ENCODE measurements at places on chromosomes 5 and 9.

- no peak for DNase-seq
These were observed 9.3 kb upstream of the PTPN3 start for GRCh38 chr9:109507421-109507838.

- no peak for DNase-seq
These were observed 214.2 kb upstream of the OTULINL start for GRCh38 chr5:14367364-14367763.

- DNase-seq: no peak
These were observed 1505.2 kb upstream of the CDH9 start for GRCh38 chr5:28543473-28544098.

- no peak for DNase-seq
These were observed 39.9 kb downstream of the RHOBTB3 start for GRCh38 chr5:95770830-95771708.

DNA sequence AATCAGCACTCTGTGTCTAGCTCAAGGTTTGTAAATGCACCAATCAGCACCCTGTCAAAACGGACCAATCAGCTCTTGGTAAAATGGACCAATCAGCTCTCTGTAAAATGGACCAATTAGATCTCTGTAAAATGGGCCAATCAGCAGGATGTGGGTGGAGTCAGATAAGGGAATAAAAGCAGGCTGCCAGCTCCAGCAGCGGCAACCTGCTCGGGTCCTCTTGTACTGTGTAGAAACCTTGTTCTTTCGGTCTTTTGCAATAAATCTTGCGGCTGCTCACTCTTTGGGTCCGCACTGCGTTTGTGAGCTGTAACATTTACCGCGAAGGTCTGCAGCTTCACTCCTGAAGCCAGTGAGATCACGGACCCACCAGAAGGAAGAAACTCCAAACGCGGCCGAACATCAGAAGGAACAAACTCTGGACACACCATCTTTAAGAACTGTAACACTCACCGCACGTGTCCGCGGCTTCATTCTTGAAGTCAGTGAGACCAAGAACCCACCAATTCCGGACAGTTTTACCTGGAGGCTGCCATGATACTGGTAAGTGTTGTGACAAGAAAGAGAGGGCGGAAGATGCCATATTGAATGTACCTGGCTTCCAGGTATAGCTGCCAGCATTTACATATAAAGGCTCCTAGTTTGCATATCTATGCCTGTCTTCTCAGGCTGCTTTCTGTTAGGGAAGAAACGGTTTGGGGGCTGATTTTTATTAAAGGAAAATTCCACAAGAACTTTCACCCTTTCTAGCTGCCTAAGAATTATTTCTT, 758.5 kb upstream of the CTNND2 start:
- no peak for DNase-seq

DNA sequence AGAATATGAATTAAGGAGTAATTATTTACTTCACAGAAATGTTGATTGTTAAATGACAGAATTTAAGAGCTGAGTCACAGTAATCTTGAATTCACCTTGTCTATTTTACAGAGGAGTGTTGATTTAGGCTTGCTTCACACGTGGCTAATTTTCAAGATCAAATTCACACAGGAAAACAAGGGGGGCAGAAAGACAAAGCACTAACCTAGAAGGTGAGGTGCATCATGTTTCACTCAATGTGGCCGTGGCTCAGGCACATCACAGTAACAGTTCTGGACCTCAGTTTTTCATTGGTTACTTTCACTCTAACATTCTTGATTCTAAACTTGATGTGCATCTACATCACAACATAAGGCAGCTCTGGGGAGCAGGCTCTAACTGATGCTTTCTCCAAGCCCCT, 69.6 kb upstream of the GNAQ start:
- no peak for DNase-seq

GRCh38 chr9:75083188-75083970, 4.6 kb downstream of the NMRK1 start:
- no peak for DNase-seq

DNA sequence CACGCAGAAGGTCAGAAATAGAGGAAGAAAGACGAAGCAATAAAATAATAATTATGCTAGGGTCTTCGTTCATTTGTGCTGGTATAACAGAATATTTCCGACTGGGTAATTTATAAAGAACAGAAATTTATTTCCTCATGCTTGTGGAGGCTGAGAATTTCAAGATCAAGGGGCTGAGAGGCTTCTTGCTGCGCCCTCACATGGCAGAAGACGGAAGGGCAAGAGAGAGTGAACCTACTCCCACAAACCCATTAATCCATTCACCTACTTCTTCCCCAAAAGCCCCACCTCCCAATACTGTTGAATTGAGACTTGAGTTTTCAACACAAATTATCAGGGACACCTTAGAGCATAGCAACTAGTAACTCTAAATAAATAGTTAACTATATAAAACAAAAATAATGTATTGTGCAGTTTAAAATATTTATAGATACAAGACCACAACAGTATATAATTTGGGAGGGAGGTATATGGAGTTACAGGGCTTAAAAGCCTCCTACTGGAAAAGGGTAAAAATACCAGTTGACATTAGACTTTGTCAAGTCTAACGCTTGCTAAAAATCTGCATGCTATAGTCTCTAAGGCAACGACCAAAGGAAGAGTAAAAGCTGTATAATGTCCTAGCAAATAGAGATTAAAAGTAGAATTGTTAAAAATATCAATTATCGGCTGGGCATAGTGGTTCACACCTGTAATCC, 40.3 kb upstream of the NAA35 start:
- peak; percentile 4 for DNase-seq

DNA sequence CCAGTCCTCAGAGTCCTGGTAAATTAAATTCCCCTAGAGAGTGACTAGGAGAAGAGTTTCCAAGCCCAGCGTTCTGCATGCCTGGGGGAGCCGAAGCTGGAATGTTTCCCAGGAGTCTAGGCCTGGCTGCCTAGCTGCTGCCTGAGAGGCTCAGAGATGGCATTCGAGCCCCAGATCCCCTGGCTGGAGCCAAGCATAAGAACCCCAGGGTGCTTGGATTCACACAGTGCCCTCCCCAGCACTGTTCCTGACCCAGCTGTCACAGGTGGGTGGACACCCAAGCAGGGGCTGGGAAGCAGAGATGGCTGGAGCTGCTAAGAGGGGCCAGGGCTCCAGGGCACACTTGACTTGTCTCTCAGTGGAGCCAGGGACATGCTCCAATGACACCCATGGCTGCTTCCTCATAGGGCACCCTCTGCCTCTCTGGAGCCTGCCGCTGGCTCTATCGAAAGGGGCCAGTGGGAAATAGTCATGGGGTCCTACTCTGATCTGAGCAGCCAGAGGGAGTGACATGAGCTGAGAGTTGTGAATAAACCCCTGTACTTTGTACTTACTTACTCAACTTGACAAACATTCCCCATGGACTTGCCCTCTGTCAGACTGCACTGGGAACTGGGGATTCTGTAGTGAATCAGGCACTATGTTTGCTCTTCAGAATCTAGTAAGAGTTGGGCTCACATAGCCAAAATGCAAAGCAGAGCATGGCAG, 62.6 kb upstream of the XPA start:
- DNase-seq: no peak

GRCh38 chr9:1047591-1048230, 2.4 kb upstream of the DMRT2 start:
- DNase-seq: no peak

DNA sequence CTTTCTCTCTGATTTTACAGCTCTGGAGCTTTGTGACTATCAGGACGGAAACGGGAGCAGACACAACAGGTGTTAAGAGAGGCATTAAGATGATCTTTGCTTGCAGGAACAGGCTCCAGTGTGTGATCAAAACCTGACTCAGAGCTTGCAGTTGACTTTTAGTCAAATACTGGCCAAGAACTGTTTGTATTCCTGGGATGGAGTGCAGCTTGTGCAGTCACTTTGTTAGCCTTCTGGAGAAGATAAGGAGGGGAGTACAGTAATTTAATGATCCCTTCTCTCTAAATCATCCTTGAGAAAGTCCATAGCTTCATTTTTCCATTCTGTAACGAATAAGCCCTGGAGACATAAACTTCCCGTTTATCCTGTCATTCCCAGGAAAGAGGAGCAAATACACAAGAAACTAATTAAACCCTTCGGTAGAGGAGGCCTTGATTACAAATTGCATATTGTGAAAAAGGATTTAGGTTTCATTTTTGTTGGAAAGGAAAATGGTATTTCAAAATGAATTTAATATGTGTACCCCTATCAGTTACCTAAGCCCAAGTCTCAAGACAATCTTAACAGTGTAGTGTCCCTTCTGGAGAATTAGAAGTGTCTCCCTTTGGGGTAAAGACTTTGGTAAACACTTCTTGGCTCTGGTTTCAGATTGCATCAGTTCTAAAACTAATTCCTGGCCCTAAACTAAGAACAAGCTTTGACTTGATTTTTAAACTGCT, 3.1 kb upstream of the STOM start:
- DNase-seq: no peak

GRCh38 chr9:35954942-35955546, 2.9 kb downstream of the OR2S2 start:
- peak; percentile 57 for DNase-seq

DNA sequence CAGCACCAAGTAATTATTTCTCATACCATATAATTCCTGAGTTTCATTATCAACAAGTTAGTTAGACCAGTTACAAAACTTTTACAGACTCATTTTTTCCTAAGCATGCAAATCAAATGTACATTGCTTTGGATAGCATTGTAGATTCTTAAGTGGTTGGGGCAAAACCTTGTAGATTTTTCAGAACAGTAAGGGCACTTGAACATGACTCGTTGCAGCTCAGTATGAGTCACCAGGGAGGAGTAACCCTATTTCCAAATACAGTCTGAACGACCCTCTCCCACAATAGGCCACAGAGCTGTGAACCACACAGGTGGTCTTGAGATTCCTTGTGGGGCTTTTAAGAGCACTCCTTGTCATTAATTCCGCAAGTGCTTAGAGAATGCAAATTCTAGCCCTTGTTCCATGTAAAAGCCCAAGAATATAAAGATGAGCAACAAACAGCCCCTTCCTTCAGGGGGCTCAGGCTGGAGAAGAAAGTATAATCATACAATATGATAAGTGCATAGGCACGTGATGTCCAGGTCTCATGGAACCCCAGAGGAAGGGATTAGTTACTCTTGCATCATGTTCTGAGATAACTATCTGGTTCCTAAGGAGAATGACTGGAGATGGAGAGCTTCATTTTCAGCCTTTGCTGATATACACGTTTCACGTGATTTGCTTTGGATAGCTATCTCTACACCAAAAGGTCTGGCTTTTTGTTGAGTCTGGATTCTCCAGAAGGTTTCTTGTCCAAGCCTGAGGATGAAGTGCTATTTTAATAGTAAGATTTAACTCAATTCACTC, 295.7 kb downstream of the KCNN2 start:
- DNase-seq: no peak

DNA sequence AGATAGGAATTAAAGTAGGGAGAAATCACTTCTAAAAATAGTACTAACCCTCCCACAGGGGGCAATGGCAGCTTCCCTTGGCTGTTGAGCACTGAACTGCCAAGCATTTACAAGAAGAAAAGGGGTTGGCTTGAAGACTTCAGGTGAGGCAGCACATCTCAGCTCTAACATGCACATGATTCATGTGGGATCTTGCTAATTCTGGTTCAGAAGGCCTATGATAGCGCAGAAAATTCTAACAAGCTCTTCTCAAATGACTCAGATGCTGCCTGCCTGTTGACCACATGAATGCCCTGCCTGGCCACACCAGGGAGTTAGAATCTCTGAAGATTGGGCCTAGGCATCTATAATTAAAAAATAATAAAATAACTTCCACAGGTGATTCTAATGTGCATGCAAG, 22.6 kb downstream of the CD180 start:
- DNase-seq: no peak

- DNase-seq: no peak
These were observed 57.4 kb upstream of the SPRY4 start for GRCh38 chr5:142382186-142382585.

DNA sequence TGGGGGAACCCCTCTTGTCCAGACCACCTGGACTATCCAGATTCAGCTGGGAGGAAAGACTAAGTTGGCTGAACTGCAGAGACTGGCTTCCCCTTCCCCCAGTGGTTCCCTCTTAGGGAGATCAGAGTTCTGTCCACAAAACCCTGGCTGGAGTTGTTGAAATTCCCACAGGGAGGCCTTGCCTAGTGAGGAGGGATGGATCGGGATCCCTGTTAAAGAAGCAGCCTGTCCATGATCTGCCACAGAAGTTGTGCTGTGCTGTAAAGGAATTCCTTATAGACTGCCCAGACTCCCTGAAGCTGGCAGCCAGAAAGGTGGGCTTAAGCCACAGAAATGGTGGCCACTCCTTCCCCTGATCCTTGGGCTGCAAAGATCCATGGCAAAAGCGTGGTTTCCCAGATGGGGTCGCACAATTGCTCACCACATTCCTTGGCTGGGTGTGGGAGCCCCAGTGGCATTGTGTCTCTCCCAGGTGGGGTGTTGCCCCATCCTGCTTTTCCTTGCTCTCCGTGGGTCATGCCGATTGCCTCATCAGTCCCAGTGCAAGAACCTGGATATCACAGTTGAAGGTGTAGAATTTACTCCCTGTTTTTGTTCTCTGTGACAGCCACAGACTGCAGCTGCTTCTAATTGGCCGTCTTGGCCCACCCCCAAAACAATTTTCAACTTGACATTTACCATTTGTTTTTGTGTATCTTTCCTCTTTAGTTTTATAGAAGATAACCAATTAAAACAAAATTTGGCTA, 342.4 kb downstream of the FGF10 start:
- no peak for DNase-seq

- no peak for DNase-seq
These were observed 25.5 kb downstream of the ABHD17B start for GRCh38 chr9:71885467-71885866.

DNA sequence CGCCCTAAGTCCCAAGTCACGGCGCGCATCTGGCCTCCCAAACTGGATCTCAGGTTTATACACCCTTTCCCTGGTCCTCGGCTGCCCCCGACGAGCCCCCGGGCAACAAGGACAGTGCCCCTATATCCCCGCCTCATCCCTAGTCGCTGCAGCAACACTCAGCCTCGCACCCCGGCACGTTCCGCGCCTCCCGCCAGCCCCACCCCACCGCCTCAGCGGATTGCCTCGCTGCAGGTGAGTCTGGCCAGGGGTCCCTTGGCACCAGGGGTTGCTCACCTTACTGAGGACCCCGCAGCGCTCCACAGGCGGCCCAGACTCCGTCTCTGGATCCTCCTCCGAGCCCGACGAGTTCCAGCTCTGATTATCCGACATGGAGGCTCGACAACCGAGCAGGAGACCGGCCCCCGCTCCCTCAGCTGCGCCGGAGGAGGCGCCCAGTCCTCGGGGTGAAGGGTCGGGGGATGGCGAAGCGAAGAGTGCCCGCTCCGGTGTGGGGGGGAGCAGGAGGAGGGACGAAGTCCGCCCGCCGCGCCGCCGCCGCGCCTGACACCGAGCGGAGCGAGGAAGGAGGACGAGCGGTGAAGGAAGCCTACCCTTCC, 494 bp downstream of the CERT1 start:
- DNase-seq: no peak
